Activated CD8-positive, alpha-beta T cell treated with anti-CD3 and anti-CD28 coated beads for 36 hours (primary cell): ENCODE measurements at places on chromosomes 6 and 20. TPM values are rescaled to one million over a fixed set of nuclear protein-coding genes. Genes with fewer than 3 reads are reported as not detected.

DNA sequence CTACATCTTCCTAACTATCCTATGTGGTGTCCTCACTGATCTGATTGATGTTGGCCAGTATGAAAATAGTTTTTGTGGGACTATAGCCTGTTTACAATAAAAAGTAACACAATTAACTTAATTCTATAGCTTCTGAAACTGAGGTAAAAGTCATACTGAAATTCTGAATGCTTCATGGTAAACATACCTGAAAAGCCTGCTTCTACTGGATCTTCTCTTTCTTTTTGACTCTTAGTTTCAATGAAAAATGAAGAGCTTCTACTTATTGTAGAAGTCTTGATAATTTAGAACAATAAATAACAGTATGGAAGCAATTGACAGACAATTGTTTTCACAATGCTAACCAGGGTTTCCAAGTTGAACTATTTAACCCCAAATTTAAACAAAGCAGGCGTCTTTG is 383.9 kb upstream of the MMS22L start:
- no peaks in the 10 kb centered on the region for H3K27me3 ChIP-seq
- H3K4me1 ChIP-seq: no peaks in the 10 kb centered on the region
- no peak overlapping the region for H3K27ac ChIP-seq

- H3K27me3 ChIP-seq: peaks cover 50% of the 10 kb centered on the region
- no peaks in the 10 kb centered on the region for H3K4me1 ChIP-seq
- H3K4me3 ChIP-seq: no peak overlapping the region
- DNase-seq: no peak
These were observed 6.1 kb upstream of the LAMP5 start for GRCh38 chr20:9508240-9508661.

GRCh38 chr6:22476811-22477390 is 92.5 kb upstream of the HDGFL1 start:
- H3K27ac ChIP-seq: no peak overlapping the region
- no peaks in the 10 kb centered on the region for H3K4me1 ChIP-seq
- DNase-seq: no peak

GRCh38 chr6:53618219-53618618 is 47.3 kb downstream of the KLHL31 start:
- H3K4me3 ChIP-seq: no peak overlapping the region
- H3K4me1 ChIP-seq: peaks cover 8% of the 10 kb centered on the region
- DNase-seq: no peak
- no peak overlapping the region for H3K27ac ChIP-seq
- H3K36me3 ChIP-seq: no peaks in the 10 kb centered on the region

GRCh38 chr20:31604567-31605030 is 490 bp upstream of the ID1 start:
- H3K27me3 ChIP-seq: peaks cover 49% of the 10 kb centered on the region
- peak overlapping the region; percentile 78 for H3K4me3 ChIP-seq
- H3K27ac ChIP-seq: no peak overlapping the region
- no peaks in the 10 kb centered on the region for H3K36me3 ChIP-seq

GRCh38 chr20:43942667-43943285 is 28.1 kb downstream of the TOX2 start:
- DNase-seq: peak; percentile 41
- H3K27me3 ChIP-seq: peaks cover 38% of the 10 kb centered on the region
- no peaks in the 10 kb centered on the region for H3K36me3 ChIP-seq
- peak overlapping the region; percentile 72 for H3K27ac ChIP-seq
- peaks cover 54% of the 10 kb centered on the region for H3K4me1 ChIP-seq
- H3K4me3 ChIP-seq: no peak overlapping the region

DNA sequence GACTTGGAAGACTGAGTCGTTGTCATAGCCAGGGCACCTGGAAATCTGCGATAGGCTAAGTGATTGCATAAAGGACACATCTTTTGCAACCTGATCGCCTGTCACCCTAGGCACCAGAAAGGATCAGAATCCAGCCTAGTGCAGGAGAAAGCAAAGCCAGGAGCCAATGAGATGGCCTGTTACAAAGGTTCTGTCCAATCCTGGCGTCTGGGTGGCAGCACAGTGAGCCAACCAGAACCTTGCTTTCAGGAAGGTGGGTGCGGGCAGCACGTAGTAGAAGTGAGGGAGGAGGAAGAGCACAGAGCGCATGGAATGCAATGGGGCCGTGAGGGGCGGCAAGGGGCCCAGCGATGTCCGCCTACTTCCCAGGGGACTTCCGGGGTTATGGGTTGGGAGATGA is 120.4 kb upstream of the GGTLC1 start:
- DNase-seq: peak; percentile 36
- peaks cover 3% of the 10 kb centered on the region for H3K27me3 ChIP-seq
- H3K36me3 ChIP-seq: no peaks in the 10 kb centered on the region
- H3K27ac ChIP-seq: no peak overlapping the region

DNA sequence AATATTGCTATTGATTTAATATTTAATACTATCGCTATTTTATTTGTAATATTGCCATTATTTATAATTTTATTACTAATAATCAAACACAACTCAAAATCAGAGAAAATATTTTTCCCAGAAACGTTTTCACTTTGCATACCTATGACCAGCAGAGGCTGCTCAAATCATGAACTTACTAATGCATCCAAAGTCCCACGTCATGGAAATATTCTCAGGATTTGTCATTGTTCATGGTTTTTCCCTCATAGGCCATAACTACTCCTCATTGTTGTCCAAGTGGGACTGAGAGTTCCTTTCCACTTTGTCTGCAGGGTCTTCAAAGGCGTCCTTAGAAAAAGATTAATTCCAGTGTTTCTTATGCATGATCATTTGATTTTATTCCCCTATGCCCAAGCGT is 344.8 kb downstream of the THBS2 start:
- H3K27ac ChIP-seq: no peak overlapping the region
- no peaks in the 10 kb centered on the region for H3K36me3 ChIP-seq
- H3K27me3 ChIP-seq: no peaks in the 10 kb centered on the region
- H3K4me3 ChIP-seq: no peak overlapping the region
- no peak for DNase-seq

GRCh38 chr6:14275493-14275851 is 157.9 kb downstream of the CD83 start:
- H3K27me3 ChIP-seq: no peaks in the 10 kb centered on the region
- H3K4me1 ChIP-seq: peaks cover 49% of the 10 kb centered on the region
- H3K36me3 ChIP-seq: no peaks in the 10 kb centered on the region
- peak overlapping the region; percentile 22 for H3K27ac ChIP-seq
- DNase-seq: no peak
- H3K4me3 ChIP-seq: no peak overlapping the region

- no peak overlapping the region for H3K27ac ChIP-seq
- no peaks in the 10 kb centered on the region for H3K36me3 ChIP-seq
- DNase-seq: peak; percentile 41
- peaks cover 32% of the 10 kb centered on the region for H3K4me1 ChIP-seq
- peaks cover 7% of the 10 kb centered on the region for H3K27me3 ChIP-seq
- no peak overlapping the region for H3K4me3 ChIP-seq
These were observed 137.9 kb downstream of the DLL1 start for GRCh38 chr6:170152989-170153388.

GRCh38 chr6:44228433-44228832 is 5.0 kb downstream of the SLC29A1 start:
- DNase-seq: no peak
- no peak overlapping the region for H3K4me3 ChIP-seq
- H3K36me3 ChIP-seq: peaks cover 53% of the 10 kb centered on the region
- H3K4me1 ChIP-seq: peaks cover 17% of the 10 kb centered on the region
- no peaks in the 10 kb centered on the region for H3K27me3 ChIP-seq

DNA sequence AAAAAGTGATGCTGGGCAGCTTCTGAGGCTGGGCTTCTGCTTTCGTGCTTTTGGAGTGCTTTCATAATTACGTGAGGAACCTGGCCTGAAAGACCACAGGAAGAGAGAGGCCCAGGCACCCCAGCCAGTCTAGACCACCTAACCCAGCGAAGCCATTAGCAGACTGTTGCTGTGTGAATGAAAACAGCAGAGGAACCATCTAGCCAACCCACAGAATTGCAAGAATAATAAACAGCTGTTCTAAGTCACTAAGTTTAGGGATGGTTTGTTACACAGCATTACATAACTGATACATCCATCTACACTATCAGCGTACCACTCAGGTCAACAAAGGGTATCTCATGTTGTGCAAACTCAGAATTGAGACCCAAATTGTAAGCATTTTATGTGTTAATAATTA is 34.5 kb downstream of the FGD2 start:
- H3K27me3 ChIP-seq: no peaks in the 10 kb centered on the region
- H3K4me1 ChIP-seq: peaks cover 35% of the 10 kb centered on the region
- H3K36me3 ChIP-seq: peaks cover 3% of the 10 kb centered on the region
- H3K27ac ChIP-seq: no peak overlapping the region

GRCh38 chr20:1943275-1944002 is 48.2 kb downstream of the SIRPA start:
- H3K36me3 ChIP-seq: no peaks in the 10 kb centered on the region
- H3K27me3 ChIP-seq: peaks cover 22% of the 10 kb centered on the region
- no peak overlapping the region for H3K4me3 ChIP-seq

DNA sequence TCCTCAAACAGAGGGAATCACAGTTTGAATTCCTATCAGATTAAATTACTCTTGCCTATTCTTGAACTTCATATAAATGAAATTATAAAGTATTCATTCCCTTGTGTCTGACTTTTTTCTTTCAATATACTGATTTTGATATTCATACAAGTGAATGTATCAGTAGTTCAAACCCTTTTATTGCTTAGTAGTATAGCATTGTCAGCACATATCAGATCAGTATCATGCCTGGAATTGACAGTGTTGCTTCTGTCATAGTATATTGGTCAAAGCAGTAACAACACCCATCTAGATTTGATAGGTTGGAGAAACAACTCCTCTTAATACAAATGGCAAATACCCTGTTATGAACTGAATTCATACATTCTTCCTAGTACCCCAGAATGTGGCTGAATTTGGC is 89.1 kb upstream of the SLC35F1 start:
- no peaks in the 10 kb centered on the region for H3K36me3 ChIP-seq
- peaks cover 3% of the 10 kb centered on the region for H3K27me3 ChIP-seq
- H3K4me3 ChIP-seq: no peak overlapping the region
- H3K4me1 ChIP-seq: no peaks in the 10 kb centered on the region

GRCh38 chr20:9838035-9838377 is 870 bp downstream of the PAK5 start:
- H3K27ac ChIP-seq: no peak overlapping the region
- DNase-seq: no peak
- no peak overlapping the region for H3K4me3 ChIP-seq

DNA sequence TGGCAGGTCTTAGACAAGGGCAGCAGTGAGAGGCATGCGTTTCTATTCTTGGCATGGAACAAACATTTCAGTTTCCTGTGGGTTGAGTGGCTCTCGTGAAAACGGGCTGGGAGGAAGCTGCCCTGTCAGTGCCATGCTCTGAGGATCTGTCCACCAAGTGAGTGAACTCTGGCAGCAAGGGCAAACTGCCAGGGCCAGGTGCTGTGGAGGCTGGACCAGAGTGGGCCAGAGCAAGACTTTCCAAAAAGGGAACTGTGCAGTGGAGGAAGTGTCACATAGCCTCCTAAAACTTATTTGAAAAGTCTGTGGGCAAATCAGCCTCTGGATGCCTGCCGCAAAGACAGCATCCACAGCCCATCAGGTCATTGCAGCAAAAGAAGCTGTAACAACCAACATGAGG is 44.2 kb upstream of the TAB2 start:
- H3K27me3 ChIP-seq: no peaks in the 10 kb centered on the region
- no peak overlapping the region for H3K4me3 ChIP-seq
- H3K27ac ChIP-seq: peak overlapping the region; percentile 67
- no peak for DNase-seq

The FOXA2 gene
- total RNA-seq: not detected

The C20orf144 gene
- total RNA-seq: 0.29 TPM

The CST4 gene
- not detected for total RNA-seq

The NKX2-2 gene
- not detected for total RNA-seq

The CST3 gene
- 1.2 TPM for total RNA-seq

The PRL gene
- total RNA-seq: 0.52 TPM

The NEURL2 gene
- total RNA-seq: 2.4 TPM

The VGLL2 gene
- not detected for total RNA-seq

The DSP gene
- total RNA-seq: 0.07 TPM

The RPS6KA2 gene
- total RNA-seq: 5.8 TPM

The MRPL2 gene
- 108 TPM for total RNA-seq

The TRIM10 gene
- not detected for total RNA-seq
